ENCODE measurements at places on chromosomes 16 and 17. TPM values are rescaled to one million over a fixed set of nuclear protein-coding genes. Genes with fewer than 3 reads are reported as not detected.
A peak's percentile ranks its signal among the peaks of the same experiment; 100 is the strongest.

- DNase-seq, result peak; percentile 51
- H3K27ac ChIP-seq, result no peak overlapping the region
- no peaks in the 10 kb centered on the region for H3K36me3 ChIP-seq
- no peaks in the 10 kb centered on the region for H3K27me3 ChIP-seq
- H3K4me1 ChIP-seq, result no peaks in the 10 kb centered on the region
These were observed 5.1 kb upstream of the GGT6 start for GRCh38 chr17:4565209-4566141.

DNA sequence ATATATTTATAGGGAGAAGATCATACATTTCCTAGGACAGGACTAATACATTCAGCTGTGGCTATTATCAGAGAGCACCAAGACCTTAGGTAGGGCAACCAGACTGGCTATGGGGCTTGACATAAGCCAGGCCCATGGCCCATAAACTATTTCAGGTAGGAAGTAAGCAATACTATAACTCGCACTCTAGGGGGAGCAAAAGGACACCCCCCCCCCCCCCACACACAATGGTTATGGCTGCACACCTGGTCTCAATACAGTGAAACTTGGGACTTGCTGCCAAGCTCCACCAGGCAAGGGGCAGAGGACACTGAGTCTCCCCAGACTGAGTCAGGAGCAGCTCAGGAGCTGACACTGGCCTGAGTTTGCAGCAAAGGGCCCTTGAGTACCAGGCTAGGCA, 348.9 kb upstream of the ASIC2 start:
- no peaks in the 10 kb centered on the region for H3K27me3 ChIP-seq
- no peak overlapping the region for H3K4me3 ChIP-seq
- no peak for DNase-seq
- no peak overlapping the region for H3K27ac ChIP-seq
- H3K36me3 ChIP-seq, result no peaks in the 10 kb centered on the region

Gene TP53TG3C
- total RNA-seq, result not detected

- no peaks in the 10 kb centered on the region for H3K36me3 ChIP-seq
- no peak overlapping the region for H3K4me3 ChIP-seq
- H3K4me1 ChIP-seq, result peaks cover 9% of the 10 kb centered on the region
- DNase-seq, result no peak
- H3K27ac ChIP-seq, result no peak overlapping the region
- H3K27me3 ChIP-seq, result no peaks in the 10 kb centered on the region
These were observed 94.5 kb downstream of the ZDHHC7 start for GRCh38 chr16:84916850-84917249.

- H3K27ac ChIP-seq, result no peak overlapping the region
- no peak for DNase-seq
- H3K4me1 ChIP-seq, result no peaks in the 10 kb centered on the region
- H3K36me3 ChIP-seq, result no peaks in the 10 kb centered on the region
- H3K4me3 ChIP-seq, result no peak overlapping the region
These were observed 69.2 kb upstream of the DHX40 start for GRCh38 chr17:59496178-59496577.

Gene MMP28
- total RNA-seq, result 12.8 TPM

GRCh38 chr17:66836063-66837005, 1.4 kb downstream of the CACNG5 start:
- H3K4me1 ChIP-seq, result no peaks in the 10 kb centered on the region
- no peak overlapping the region for H3K4me3 ChIP-seq
- H3K36me3 ChIP-seq, result no peaks in the 10 kb centered on the region
- no peak overlapping the region for H3K27ac ChIP-seq
- peaks cover 8% of the 10 kb centered on the region for H3K27me3 ChIP-seq
- DNase-seq, result no peak

Gene KDM8
- total RNA-seq, result 15.3 TPM

Measured in prostate gland (tissue), 2 donors.